ENCODE measurements at places on chromosomes 7 and 10. TPM values are rescaled to one million over a fixed set of nuclear protein-coding genes. Genes with fewer than 3 reads are reported as not detected.
A peak's percentile ranks its signal among the peaks of the same experiment; 100 is the strongest.

DNA sequence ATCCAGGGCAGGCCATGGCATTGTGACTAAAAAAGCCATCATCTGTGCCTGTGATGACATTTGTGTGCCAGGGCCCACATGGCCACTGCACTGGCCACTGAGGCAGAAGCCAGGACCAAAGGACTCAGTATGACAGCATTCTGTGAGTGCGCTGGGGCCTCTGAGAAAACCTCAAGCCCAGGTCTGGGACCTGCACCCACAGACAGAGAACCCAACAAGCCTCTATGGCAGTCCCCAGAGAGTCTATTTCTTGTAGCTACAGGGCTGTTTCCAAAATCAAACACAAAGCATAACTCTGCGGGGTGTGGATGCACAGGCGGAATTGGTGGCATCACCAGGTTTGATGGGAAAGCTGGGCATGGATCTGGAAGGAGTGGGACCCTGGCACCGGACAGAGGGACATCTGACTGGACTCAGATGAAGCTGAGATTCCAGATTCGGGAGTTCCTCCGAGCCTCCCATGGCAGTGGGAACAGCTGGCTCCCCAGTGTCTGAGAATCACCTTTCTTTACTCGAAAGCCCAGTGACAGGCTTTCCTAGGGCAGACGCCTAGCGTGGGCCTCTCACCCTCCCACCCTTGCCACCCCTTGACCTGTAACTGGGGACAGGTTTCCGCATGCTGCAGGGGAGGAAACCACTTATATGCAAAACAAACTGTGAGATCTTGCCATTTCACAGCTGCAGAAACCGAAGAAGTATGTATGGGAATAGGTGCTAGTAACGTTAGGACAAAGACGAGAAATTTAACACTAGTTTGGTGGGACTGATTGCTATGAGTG, 70.6 kb upstream of the RHEB start:
- H3K4me3 ChIP-seq: no peak overlapping the region
- DNase-seq: no peak
- no peak overlapping the region for H3K27ac ChIP-seq
- H3K36me3 ChIP-seq: peaks cover 27% of the 10 kb centered on the region

- H3K4me1 ChIP-seq: peaks cover 3% of the 10 kb centered on the region
- H3K36me3 ChIP-seq: no peaks in the 10 kb centered on the region
- no peak overlapping the region for H3K27ac ChIP-seq
- H3K4me3 ChIP-seq: no peak overlapping the region
Observed at GRCh38 chr7:106236065-106236464, 48.7 kb downstream of the NAMPT start.

- peaks cover 5% of the 10 kb centered on the region for H3K4me1 ChIP-seq
- no peak for DNase-seq
- H3K36me3 ChIP-seq: no peaks in the 10 kb centered on the region
- no peak overlapping the region for H3K27ac ChIP-seq
- H3K4me3 ChIP-seq: no peak overlapping the region
Observed at GRCh38 chr10:123703195-123703790, 37.1 kb downstream of the GPR26 start.

- no peak overlapping the region for H3K4me3 ChIP-seq
- H3K27me3 ChIP-seq: peaks cover 24% of the 10 kb centered on the region
- DNase-seq: no peak
Observed at GRCh38 chr10:13352519-13352918, 4.4 kb upstream of the SEPHS1 start.

The BTBD16 gene
- total RNA-seq: not detected

GRCh38 chr7:134651991-134652390, 5.3 kb downstream of the BPGM start:
- H3K27ac ChIP-seq: no peak overlapping the region
- no peak for DNase-seq
- H3K4me1 ChIP-seq: no peaks in the 10 kb centered on the region
- H3K36me3 ChIP-seq: no peaks in the 10 kb centered on the region
- H3K27me3 ChIP-seq: no peaks in the 10 kb centered on the region
- H3K4me3 ChIP-seq: no peak overlapping the region

GRCh38 chr7:150439967-150440366, 10.5 kb upstream of the GIMAP8 start:
- no peak overlapping the region for H3K27ac ChIP-seq
- H3K4me1 ChIP-seq: no peaks in the 10 kb centered on the region
- H3K4me3 ChIP-seq: no peak overlapping the region
- DNase-seq: no peak
- no peaks in the 10 kb centered on the region for H3K27me3 ChIP-seq
- H3K36me3 ChIP-seq: no peaks in the 10 kb centered on the region

GRCh38 chr10:23099816-23100215, 4.4 kb downstream of the MSRB2 start:
- peaks cover 2% of the 10 kb centered on the region for H3K36me3 ChIP-seq
- H3K27ac ChIP-seq: no peak overlapping the region
- H3K4me1 ChIP-seq: peaks cover 9% of the 10 kb centered on the region
- no peak overlapping the region for H3K4me3 ChIP-seq
- DNase-seq: no peak

DNA sequence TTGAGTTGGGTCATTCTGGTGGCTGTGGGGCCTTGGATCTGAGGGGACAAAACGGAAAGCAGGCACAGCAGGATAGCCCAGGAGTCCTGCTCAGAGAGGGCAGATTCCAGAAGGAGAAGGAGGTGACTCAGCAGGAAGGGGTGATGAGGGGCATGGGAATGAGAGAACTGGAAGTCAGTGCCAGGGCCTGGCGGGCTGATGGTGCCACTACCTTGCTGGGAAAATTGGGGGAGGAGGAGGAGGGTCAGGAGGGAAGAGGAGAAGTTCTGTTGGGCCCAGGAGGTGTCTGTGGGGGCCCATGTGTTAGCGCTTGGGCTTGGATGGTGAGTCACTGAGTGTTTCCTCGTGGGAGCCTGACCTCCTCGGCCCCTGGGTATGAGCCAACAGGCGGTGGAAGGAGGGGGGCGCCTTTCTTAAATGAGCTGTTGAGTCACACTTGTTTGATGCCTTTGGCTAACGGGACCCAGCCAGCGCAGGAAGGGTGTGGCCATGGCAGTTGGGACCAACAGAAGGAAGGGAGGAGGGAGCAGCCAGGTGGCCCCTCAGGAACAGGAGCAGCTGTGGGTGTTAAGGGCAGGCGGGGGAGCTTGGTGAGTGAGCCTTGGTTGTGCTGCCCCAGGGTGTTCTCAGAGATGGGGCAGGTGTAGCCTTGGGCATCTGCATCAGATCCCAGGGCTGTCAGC, 130.0 kb upstream of the BTBD16 start:
- H3K4me3 ChIP-seq: no peak overlapping the region
- no peaks in the 10 kb centered on the region for H3K27me3 ChIP-seq
- peaks cover 55% of the 10 kb centered on the region for H3K4me1 ChIP-seq
- H3K27ac ChIP-seq: peak overlapping the region; percentile 92
- no peak for DNase-seq

The CALML5 gene
- not detected for total RNA-seq

All from cardiac muscle cell (in vitro differentiated cells and primary cell).